ENCODE measurements at places on chromosomes 2 and 18.

DNA sequence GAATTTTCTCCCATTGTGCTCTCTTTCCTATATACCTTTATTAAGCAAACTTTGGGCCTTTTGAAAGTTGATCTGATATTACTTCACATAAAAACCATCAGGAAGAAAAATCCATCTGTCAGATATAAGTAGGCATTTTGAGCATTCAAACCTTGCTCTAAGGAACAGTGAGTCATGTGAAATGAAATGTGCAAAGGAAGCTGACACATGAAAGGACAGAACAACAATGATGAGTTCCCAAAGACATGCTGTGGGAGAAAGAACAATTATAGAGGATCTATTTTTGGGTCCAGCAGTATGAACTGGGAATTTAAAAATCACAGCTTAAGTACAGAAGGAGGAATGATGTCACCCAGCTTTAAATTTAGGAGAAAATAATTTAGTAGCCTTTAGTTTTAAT, 18.1 kb downstream of the CALCRL start:
- no peak for DNase-seq
- no peak overlapping the region for H3K27ac ChIP-seq
- H3K4me3 ChIP-seq, result no peak overlapping the region
- no peaks in the 10 kb centered on the region for H3K4me1 ChIP-seq
- H3K36me3 ChIP-seq, result no peaks in the 10 kb centered on the region

- H3K27ac ChIP-seq, result no peak overlapping the region
- H3K27me3 ChIP-seq, result peaks cover 5% of the 10 kb centered on the region
- DNase-seq, result no peak
- peaks cover 2% of the 10 kb centered on the region for H3K4me1 ChIP-seq
- H3K36me3 ChIP-seq, result no peaks in the 10 kb centered on the region
Measured at GRCh38 chr2:29699045-29699444, 222.3 kb downstream of the ALK start.

GRCh38 chr2:32360416-32360815, 3.6 kb downstream of the BIRC6 start:
- H3K27ac ChIP-seq, result peak overlapping the region; percentile 82
- peaks cover 45% of the 10 kb centered on the region for H3K4me1 ChIP-seq
- H3K36me3 ChIP-seq, result peaks cover 14% of the 10 kb centered on the region
- H3K4me3 ChIP-seq, result peak overlapping the region; percentile 2

DNA sequence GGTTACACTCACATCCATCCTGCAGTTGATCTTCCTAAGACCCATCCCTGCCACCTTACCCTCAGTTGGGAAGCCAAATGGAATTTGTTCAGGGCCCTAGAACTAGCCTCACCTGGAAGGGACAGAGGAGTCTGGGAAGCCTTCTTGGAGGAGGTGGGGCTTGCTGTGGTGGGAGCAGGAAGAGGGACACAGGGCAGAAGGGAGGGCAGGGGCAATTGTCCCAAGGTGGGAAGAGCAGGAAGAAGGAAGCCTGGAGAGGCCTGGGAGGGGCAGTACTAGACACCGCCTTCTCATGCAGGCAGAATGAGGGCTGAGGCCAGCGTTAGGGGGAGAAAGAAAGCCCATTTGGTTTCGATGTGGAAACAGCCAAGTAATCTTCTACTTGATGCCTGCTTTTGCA, 34.1 kb upstream of the ASPRV1 start:
- H3K4me1 ChIP-seq, result no peaks in the 10 kb centered on the region
- no peak overlapping the region for H3K4me3 ChIP-seq
- H3K27me3 ChIP-seq, result no peaks in the 10 kb centered on the region

DNA sequence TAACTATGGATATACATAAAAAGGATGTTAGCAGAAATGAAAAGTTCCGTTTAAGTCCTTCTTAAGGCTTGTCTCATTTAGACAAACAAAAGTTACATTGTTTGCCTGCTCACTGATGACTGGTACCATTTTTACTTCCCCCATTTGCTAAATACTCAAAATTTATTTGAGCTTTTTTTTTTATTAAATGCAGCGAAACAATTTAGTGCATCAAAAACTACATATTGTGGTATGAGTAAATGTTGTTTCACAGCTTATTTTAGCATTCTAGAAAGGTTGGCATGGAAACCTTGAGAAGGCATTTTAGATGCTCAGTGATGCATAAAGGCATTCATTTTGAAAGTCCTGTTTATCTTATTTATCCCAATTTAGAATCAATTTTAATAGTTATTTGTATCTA, 100.0 kb downstream of the MAP2 start:
- no peak overlapping the region for H3K27ac ChIP-seq
- H3K27me3 ChIP-seq, result no peaks in the 10 kb centered on the region
- no peak overlapping the region for H3K4me3 ChIP-seq
- no peak for DNase-seq
- peaks cover 20% of the 10 kb centered on the region for H3K4me1 ChIP-seq
- no peaks in the 10 kb centered on the region for H3K36me3 ChIP-seq

DNA sequence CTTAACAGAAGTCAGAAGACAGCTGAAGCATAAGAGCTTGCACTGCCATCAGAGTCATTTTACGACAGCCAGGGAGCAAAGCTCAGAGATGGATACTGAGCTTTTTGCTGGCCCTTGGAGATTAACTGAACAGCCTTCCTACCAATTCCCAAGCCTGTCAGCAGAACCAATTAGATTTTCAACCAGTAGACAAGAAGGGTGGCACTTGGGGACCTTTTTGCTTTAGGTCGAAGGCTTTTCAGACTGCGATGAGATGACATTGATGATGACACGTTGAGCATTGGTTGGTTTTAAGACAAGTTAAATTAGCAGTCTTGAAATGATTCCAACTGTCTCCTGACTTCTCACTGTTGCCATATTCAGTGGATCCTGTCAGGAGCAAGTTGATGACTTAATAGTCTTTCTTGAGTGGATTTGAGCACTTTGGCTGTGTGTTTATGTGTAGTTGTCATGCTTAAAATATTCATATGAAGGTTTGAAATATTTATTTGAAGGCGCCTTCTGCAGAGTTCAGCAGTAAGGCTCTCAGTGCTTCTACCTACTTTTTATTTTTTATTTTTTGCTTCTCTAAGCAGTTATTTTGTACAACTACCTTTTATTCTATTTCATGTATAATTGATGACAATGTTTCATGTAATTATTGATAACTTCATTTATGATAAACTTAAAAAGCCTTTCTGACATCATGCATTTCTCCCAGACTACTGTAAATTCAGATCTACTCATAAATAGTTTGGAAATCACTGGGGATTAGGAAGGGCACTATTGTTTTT, 256.7 kb downstream of the CAMKMT start:
- H3K4me1 ChIP-seq, result peaks cover 10% of the 10 kb centered on the region
- H3K27ac ChIP-seq, result no peak overlapping the region
- peaks cover 3% of the 10 kb centered on the region for H3K36me3 ChIP-seq
- no peaks in the 10 kb centered on the region for H3K27me3 ChIP-seq
- H3K4me3 ChIP-seq, result no peak overlapping the region

DNA sequence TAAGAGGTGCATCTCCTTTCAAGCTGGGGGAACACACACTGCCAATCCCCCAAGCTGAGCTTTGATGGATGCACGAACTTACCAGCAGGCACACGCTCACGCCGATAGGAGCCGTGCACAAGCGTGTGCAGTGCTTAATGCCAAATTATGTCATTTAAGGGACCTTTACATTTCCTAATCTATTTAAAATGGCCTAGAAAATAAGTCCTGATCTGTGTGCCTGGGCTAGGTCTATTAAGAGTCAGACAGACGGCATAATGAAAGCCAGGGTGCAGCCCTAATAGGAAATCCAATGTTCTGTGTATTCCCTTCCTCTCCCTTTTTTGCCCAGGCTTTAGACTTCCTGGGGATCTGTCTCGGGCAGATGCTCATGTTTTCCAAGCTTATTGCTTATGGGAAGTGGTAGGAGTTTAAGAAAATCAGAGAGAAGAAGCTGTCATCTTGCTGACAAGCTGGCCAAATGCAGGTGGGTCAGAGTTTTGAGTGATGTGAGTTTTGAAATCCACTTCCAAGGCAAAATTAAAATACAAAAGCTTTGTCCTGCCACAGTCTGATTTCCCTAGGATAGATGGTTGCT, 142.6 kb downstream of the MYT1L start:
- no peak overlapping the region for H3K27ac ChIP-seq
- DNase-seq, result no peak
- H3K36me3 ChIP-seq, result no peaks in the 10 kb centered on the region
- no peaks in the 10 kb centered on the region for H3K27me3 ChIP-seq

DNA sequence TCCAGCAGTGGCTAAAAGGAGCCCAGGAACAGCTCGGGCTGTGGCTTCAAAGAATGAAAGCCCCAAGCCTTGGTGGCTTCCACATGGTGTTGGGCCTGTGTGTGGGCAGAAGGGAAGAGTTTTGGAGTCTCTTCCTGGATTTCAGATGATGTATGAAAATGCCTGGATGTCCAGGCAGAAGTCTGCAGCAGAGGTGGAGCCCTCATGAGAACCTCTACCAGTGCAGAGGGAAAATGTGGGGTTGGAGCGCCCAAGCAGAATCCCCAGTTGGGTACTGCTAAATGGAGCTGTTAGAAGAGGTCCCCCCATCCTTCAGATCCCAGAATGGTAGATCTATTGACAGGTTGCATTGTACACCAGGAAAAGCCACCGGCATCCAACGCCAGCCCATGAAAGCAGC, 412.1 kb downstream of the TDRD15 start:
- no peak overlapping the region for H3K27ac ChIP-seq
- H3K4me1 ChIP-seq, result no peaks in the 10 kb centered on the region
- H3K4me3 ChIP-seq, result no peak overlapping the region

DNA sequence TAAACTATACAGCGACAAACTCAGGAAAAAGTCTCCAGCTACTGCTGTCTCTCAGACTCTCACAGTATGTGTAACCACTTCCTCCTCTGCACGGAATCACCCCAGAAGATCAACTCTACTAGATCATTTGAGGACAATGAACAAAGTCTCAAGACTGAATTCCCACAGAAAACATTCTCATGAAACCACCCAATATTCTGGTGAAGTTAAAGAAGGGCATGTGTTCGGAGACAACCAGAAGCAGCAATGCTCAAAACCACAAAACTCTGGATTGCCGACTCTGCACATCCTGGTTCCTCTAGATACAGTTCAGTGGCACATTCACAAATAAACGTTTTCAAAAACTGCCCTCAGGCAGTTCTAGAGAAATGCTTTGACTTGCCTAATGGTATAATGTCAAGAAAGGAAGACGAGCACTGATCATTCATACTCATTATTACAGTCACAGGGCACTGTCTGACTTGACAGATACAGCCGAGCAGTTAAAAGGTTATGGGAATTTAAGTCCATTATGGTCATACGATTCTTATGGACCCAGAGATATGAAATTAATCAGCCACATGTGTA, 91.9 kb upstream of the STK17B start:
- no peaks in the 10 kb centered on the region for H3K27me3 ChIP-seq
- peaks cover 37% of the 10 kb centered on the region for H3K4me1 ChIP-seq
- peak overlapping the region; percentile 93 for H3K27ac ChIP-seq
- H3K4me3 ChIP-seq, result peak overlapping the region; percentile 70
- DNase-seq, result no peak
- no peaks in the 10 kb centered on the region for H3K36me3 ChIP-seq

DNA sequence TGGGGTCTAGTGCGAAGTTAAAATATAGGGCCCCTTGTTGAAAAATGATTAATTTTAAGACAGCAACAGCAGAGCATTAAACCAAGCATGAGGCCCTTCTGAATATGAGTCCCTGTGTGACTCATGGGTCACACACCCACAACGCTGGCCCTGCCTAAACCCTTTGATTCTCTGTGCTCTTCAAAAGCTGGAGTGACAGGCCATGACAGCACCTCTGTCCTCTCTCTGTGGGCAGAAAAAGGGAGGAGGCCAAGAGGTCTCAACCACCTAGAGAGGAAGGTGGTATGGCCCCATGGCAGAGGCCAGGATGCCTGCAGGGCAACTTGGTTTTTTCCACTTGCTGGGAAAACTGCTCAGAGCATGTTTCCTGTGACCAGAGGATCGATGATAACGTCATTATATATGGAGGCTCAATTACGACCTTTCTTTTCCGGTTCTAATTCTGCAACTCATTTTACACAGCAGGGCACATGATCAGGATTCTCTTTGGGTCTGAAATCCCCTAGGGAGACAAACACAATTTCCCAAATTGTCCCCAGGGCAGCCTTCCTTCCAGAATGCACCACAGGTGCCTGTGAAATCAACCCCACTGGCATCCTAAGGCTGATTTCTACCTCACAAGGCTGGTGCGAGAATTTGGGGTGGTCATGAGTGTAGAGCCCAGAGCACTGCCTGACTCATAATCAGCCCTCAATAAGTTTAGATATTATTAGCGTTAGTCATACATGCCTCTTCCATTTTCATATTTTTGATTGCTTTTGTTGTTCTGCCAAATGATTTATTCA, 102.0 kb upstream of the PPP1CB start:
- H3K27ac ChIP-seq, result no peak overlapping the region
- peaks cover 8% of the 10 kb centered on the region for H3K4me1 ChIP-seq
- no peak for DNase-seq

- H3K27me3 ChIP-seq, result no peaks in the 10 kb centered on the region
- H3K4me3 ChIP-seq, result no peak overlapping the region
- no peak overlapping the region for H3K27ac ChIP-seq
- DNase-seq, result no peak
- H3K4me1 ChIP-seq, result peaks cover 2% of the 10 kb centered on the region
Measured at GRCh38 chr18:71327441-71327840, 1038.6 kb downstream of the SOCS6 start.

DNA sequence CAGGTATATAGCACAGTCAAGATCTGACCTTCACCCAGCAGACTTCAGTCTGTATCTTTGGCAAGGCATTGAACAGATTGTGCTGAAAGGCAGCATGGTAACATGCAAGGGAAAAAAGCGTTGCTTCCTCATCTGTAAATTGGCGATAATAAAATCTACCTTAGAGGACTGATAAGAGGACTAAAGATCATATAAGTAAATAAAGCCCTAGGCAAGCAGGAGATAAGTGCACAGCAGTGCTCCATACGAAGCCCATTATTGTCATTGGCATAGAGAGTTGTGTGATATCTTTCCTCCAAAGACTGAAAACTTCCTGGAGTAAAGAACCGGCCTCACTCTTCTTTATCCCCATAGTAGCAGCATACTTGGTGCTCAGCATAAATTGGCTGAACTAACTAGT, 162.6 kb downstream of the ANKRD44 start:
- DNase-seq, result no peak
- no peak overlapping the region for H3K4me3 ChIP-seq
- H3K27ac ChIP-seq, result peak overlapping the region; percentile 99
- H3K27me3 ChIP-seq, result no peaks in the 10 kb centered on the region
- peaks cover 18% of the 10 kb centered on the region for H3K36me3 ChIP-seq
- peaks cover 59% of the 10 kb centered on the region for H3K4me1 ChIP-seq

DNA sequence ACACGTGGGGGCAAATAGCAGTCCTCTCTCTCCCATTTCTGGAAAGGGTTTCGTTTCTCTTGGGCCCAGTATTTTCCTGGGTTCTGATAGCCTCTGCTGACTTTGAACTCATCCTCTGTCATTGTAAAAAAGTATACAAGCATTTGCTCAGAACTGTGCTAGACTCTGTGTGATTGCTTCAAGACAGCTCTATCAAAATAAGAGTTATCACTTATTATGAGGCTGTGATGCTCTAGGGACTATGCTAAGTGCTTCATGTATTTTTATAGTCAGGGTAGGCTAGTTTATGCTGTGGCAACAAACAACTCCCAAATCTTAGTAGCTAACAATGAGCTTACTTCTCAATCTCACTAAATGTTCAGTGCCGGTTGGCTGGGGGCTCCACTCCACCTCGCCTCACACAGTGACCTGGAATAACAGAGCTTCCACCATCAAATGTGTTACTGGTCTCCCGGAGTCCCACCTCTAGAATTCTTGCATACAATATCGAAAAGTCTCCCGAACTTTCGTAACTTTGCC, 110.8 kb upstream of the CDC42EP3 start:
- peaks cover 1% of the 10 kb centered on the region for H3K27me3 ChIP-seq
- DNase-seq, result no peak
- H3K27ac ChIP-seq, result no peak overlapping the region
- H3K4me1 ChIP-seq, result no peaks in the 10 kb centered on the region
